Tongue (tissue), 3 donors: ENCODE measurements at places on chromosomes 4 and X.
A peak's percentile ranks its signal among the peaks of the same experiment; 100 is the strongest.

GRCh38 chr4:151786158-151786495 lies 25.3 kb upstream of the GATB start:
- DNase-seq = no peak

DNA sequence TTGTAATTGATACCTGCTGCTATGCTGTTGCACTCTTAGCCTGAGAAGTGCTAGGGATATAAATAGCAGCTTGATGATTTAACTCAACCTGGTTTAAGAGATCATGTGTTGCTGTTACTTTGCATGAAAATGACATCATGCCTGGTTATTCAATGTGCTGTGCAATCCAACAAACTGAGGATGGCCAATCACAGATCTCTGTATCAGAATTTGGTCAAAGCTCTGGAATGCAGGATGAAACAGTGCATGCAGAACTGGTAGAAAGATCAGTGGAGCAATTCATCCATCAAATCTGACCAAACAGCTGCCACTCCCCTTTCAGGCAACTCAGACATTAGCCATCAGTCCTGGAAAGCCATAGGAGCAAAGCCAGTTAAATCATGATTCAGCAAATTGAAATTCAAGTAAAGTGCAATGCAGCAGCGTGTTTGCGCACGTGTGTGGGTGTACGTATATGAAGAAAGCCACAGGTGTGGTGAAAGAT lies 160.3 kb upstream of the RASGEF1B start:
- peak; percentile 75 for DNase-seq

- no peak for DNase-seq
These were observed 5.5 kb downstream of the SUV39H1 start for GRCh38 chrX:48702032-48702431.

GRCh38 chr4:154471526-154472331 lies 19.9 kb downstream of the DCHS2 start:
- peak; percentile 78 for DNase-seq

DNA sequence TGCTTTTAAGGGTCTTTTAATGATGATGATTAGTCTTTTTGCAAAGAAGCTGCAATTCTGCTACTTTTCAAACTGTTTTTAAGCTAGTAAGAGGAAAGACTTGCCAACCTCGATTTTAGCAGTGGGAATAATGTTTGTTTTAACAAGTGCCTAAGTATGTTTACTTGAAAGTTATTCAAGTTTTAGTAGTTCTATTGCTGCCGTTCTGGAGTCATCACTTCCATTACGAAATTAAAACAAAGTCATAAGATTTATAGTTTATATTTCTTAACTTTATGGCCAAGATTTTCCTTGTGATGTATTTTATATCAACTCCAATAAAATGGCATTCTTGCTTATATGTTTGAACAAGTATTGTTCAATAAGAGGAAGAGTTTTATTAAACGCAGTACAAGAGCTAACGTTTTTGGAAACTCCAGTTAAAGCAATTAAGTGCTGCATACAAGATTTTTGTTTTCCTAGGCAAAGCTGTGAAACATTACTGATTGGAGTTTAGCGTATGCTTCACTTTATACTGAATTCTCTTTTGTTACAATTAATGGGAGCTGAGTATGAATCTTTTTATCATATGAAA lies 211.3 kb downstream of the TENM3 start:
- no peak for DNase-seq

DNA sequence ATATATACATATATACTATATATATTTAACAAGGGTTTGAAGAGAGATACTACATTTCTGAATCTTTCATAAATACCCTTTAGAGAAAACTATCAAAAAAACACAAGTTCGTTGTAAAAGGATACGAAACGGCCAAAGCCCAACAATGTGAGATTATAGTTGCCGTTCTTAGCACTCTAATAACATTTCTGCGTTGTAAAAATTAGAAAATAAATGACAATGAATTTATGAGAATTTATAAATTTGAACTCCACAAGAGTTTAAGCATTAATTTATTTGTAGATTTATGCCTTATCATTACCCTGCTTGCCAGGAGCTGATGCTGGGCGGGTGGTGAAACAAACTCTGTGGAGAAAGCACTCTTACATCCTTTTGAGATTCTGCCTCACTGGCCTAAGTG lies 1.1 kb downstream of the WDR17 start:
- DNase-seq = no peak

- peak; percentile 48 for DNase-seq
These were observed 22.6 kb downstream of the LAMP2 start for GRCh38 chrX:120446498-120446897.

DNA sequence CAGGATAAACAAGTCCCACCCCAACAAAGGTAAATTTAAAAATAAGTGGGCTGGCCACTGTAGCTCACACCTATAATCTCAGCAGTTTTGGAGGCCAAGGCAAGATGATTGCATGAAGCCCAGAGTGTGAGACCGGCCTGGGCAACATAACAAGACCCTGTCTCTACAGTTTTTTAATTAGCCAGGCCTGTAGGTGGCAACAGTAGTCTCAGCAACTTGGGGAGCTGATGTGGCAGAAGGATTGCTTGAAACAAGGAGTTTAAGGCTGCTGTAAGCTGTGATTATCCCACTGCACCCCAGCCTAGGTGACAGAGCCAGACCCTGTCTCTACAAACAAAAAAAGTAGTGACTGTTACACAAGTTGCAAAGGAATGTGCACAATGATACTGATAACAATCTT lies 74.6 kb upstream of the FAAH2 start:
- DNase-seq = no peak

DNA sequence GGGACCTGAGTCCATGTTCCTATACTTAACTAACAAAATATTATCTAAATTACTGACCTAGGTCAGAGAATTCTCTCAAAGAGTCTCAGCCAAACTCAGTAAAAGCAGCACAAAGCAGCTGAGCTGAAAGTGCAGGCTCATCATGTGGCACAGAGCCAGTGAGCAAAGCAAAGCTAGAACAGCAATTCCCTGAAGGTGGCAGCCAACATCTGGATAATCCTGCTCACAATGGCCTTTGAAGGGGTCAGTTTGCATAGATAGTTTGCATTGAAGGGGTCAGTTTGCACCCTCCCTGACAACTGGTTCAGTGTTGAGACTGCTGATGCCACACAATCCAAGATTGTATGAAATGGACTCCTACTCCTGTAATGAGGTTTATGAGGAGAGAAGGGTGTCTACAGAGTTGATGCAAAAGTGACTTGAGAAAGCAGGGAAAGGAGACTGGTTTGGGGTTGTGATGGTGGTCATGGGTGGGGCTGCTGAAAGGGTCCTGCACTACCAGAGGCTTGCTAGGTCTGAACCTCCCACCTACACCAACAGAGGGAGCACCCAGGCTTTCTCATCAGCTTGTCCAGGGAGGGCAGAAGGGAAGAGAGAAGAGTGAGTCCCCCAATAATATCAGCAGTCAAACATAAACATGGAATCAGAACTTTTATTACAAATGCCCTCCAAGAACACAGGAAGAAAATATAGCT lies 39.7 kb downstream of the TRIM61 start:
- DNase-seq = peak; percentile 78

- DNase-seq = peak; percentile 76
These were observed 46.1 kb downstream of the TMEM150C start for GRCh38 chr4:82515705-82516104.

DNA sequence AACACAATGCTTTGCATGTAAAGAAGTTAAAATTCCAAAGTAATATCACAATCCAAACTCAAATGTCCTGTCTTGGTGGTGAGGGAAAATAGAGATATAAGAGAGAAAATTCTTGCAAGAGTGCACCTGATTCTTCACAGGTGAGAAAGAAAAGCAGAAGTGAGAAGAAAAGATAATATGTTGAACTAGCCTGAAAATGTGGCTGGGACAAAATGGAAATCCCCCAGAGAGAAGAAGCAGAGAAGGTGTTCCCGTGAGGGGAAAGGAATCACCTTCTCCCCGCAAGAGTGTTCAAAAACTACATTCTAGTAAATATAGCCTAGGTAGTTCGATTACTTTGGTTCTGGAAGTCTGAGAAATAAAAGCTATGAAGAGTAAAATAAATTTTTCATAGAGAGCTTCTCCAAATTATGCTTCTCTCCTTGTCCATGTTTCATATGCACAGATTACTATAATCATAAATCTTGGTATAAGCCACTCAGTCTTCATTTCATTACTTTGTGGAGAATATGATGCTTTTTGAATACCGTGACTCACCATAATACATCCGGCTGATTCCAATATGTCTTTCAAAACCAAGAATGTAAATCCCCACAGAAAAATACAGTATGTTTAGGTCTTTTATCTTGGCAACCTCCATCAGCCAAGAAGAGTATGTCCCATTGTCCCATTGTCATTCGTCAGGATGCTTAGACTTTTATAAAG lies 63.1 kb downstream of the COX18 start:
- DNase-seq = no peak

DNA sequence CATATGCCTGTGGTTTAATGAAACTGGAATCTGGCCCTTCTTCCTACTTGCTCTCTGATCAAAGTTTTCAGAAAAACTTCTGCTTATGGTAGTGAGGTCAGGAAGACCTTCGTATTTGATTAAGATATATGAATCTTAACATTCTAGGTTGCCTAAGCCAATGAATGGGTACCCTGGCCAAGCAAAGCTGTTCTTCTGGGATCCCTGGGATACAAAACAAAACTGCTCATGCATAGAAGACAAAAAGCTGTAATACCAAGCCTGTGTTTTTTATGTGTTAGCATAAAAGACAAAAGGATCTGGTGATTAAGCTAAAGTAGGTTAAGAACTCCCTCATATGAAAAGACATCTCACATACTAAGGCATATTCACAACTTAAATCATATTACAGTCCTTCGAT lies 21.6 kb downstream of the ANKRD17 start:
- no peak for DNase-seq

GRCh38 chr4:3250956-3251690 lies 2.2 kb downstream of the MSANTD1 start:
- DNase-seq = no peak

- no peak for DNase-seq
These were observed 89.3 kb upstream of the ENPP6 start for GRCh38 chr4:184306949-184307348.

GRCh38 chr4:10416441-10416840 lies 40.8 kb downstream of the ZNF518B start:
- no peak for DNase-seq
